NCI-H1436 (cell line): ENCODE measurements at places on chromosomes 12 and 14.
A peak's percentile ranks its signal among the peaks of the same experiment; 100 is the strongest.

DNA sequence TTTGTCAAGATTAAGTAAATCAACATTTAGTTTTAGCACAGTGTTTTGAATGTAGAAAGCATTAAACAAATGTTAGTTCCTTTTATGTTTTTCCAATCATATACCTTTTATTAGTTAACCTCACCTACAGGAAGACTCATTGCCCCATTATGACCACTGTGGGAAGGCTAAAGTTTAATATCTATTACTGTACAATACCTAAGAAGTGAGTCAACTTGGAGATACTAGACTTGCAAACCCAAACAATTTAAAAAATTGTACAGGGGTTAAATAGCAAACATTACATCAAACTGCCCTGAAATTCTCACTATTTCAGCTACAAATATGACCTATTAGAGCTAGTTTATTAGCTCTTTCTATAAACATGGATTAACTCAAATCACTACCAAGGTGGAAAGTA is 8.6 kb upstream of the G2E3 start:
- no peak for DNase-seq

GRCh38 chr12:86917121-86917520 is 660.9 kb upstream of the MGAT4C start:
- no peak for DNase-seq

DNA sequence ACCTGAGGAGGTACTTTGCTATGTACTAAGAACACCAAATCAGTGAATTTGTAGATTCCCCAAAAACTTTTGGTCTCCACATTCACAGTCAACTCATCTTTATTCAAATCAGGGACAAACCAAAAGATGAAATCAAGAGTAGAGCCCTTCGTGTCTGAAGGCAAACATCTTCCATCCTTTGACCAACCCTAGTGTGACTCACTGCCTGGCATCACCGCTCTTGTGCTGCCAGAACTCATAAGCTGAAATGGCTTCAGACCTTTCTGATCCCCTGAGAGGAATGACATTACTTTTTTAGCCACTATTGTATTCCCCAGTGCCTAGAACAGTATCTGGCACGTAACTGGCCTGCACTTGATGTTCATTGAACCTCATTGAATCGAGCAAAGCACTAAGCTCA is 50.1 kb downstream of the GOLGA5 start:
- no peak for DNase-seq

GRCh38 chr12:75822416-75822815 is 209.2 kb downstream of the PHLDA1 start:
- DNase-seq: no peak

- DNase-seq: no peak
Measured at GRCh38 chr14:95495538-95496025, 20.9 kb downstream of the SYNE3 start.

- DNase-seq: no peak
Measured at GRCh38 chr12:14928931-14929330, 9.4 kb downstream of the ERP27 start.

- no peak for DNase-seq
Measured at GRCh38 chr12:56998316-56998715, 8.0 kb downstream of the ZBTB39 start.

GRCh38 chr12:121294151-121294889 is 2.2 kb downstream of the CAMKK2 start:
- DNase-seq: no peak

GRCh38 chr14:67426161-67426560 is 14.2 kb upstream of the PLEK2 start:
- no peak for DNase-seq

DNA sequence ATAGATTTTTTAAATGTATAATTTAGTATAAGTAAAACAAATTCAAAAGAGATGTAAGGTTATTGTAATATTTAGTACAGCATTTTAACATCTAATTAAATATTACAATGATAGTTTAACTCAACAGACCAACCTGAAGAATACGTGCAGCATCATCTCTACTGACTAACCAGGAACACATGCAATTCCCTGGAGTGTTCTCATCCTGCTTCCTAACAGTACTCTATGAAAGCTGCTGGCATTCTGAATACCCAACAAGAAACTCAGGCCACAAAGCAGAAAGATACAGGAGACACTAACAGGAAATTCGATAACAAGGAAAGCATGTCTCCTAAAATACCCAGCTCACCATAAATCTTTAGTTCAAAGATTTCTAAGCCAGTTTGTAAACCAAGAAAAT is 58.3 kb downstream of the CEP83 start:
- no peak for DNase-seq

DNA sequence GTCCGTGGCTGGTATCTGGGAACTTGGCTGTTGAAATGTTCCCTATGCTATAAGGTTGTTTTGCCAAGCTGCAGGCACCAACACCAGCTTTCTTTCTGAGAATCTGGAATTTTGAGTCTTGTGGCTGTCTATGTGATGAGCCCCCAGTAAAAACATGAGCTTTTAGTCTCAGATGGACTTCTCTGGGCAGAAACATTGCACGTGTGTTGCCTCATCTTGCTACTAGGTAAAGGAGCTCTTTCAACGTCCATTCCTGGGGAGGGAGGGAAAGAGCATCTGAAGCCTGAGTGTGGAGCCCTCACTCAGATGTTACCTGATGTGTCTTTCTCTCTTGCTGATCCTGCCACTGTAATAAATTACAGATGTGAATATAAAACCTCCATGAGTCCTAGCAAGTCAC is 183.8 kb upstream of the LHX5 start:
- DNase-seq: no peak

DNA sequence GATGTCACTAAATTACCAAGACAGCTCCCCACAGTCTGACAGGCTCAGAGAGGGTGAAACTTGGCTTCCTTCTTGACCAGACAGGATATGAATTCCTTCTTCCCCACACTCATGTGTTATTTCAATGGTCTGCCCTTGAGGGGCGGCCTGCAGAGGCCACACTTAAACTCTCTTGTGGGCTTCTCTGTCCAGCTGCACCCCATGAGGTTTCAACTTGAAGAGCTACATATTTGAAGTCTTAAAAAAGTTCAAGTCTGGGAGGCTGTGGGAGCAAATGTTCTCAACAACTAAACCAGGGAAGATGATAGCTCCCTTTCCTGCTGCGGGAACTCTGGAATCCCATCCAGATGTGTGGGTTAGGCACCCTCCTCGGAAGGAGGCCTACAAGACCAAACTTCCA is 98.3 kb downstream of the TTC7B start:
- no peak for DNase-seq

- no peak for DNase-seq
Measured at GRCh38 chr14:61417141-61417540, 95.8 kb downstream of the PRKCH start.

- DNase-seq: no peak
Measured at GRCh38 chr14:73666583-73666982, 21.8 kb downstream of the DNAL1 start.

DNA sequence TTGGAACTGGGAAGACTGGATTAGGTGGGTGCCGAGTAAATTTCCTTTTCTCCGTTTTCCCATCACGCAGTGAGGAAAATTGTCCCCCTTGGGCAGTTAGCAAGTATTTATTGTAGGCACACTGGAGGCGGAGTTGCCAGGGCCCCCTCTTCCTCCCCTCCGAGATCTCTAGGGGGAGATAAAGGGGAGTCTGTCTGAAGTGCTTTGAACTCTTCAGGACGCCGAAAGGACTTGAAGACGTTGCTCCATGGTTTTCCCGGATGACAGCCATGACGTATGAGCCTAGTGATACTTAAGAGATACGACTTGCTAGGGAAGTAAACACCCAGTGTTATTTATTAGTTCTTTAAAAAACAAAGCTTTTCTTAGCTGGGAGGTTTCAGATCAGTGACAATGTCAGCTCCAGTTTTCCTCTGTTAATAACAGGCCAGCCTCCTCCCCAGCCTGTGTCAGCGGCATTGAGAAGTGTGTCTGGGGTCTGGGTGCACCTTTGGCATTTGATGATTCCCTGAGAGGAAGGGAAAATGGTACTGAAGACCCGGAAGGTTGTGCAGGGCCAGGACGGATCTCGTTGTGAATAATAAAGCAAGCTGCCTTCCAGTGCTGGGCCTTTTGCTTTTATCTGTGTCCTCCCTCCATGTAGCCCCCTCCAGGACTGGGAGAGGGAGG is 78.7 kb downstream of the TSPAN9 start:
- no peak for DNase-seq

DNA sequence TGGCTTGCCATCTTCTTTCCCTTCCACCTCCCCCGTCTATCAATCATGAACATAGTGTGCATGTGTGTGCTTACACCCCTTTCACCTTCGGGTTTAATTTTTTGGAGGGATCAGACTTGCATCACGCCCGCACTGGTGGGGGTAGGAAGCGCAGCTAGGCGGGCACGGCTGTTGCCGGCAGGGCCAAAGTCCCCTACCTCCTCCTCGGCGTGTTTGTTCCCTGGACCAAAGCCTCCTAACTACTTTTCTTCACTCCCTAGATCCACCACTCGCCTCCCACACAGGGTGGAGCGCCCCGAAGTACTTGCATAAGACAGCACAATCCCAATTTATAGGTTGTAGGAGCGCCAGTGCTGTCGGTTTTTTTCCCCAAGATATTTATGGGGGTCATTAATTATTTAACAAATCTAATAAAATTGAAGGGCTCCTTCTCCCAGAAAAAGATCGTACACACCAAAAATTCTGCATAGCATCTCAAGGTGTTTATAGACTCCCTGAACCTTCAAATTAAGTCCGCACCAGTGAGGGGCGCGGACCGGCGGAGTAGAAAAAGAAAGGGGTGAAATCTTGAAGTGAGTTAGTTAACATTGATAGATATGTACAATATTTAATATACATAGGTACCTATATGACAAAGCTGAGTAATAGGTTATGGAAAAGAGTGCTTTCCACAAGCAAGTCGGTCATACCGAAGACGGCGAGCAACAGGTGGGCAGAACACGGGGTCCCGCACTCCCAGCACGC is 717 bp downstream of the PKP2 start:
- no peak for DNase-seq

- no peak for DNase-seq
Measured at GRCh38 chr12:21434699-21435098, 2.8 kb upstream of the PYROXD1 start.

DNA sequence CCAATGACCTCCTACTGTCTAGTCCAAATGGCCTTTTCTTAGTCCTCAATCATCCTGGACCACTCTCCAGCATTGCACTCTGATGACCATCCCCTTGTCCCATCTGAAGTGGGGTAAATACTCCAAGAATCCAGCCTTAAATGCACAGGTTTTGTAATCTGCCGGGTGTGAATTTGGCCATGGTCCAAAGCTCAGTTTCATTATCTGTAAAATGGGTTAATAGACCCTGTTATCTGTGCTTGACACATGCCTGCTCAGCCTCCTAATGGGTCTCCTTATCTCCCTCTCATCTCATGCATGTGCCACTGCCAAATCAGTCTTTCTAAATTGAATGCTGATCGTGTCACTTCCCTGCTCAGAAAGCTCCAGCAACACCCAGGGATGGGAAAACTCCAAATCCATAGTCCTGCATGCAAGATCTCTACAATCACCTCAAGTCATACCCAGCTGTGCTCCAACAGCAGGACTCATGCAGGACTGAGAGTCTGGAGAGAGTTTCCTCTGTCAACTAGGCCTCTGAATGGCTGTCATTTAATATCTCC is 22.3 kb downstream of the LGR5 start:
- DNase-seq: no peak

DNA sequence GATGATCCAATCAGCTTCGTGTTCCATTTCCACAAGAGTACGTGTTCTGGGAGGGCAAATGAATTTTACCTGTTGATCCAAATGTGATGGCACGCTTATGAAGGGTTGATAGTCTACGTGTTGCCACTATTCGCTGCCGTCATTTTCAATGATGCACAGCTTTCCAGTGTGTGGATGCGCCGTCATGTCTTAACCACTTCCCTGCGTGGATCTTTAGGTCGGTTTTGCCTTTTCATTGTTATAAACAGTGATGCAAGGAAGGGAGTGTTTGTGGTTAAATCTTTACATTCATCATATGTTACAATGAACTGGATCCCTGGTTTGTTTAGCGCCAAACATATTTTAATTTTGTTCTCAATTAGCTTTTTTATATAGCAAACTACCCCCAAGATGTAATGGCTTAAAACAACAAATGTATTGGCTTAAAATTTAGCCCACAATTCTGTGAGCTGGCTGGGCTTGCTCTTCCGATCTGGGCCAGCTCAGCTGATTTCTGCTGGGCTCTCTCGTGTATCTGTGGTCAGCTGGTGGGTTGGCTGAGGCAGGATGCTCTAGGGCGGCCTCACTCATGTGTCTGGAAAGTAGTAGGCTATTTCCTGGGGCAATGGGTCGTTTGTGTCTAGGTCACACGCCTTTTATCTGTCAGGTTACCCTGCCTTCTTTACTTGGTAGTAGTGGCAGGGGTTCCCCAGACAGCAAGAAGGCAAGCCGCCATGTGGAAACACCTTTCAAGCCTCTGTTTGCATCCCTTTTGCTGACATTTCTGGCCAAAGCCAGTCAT is 176.7 kb downstream of the CRADD start:
- DNase-seq: no peak

DNA sequence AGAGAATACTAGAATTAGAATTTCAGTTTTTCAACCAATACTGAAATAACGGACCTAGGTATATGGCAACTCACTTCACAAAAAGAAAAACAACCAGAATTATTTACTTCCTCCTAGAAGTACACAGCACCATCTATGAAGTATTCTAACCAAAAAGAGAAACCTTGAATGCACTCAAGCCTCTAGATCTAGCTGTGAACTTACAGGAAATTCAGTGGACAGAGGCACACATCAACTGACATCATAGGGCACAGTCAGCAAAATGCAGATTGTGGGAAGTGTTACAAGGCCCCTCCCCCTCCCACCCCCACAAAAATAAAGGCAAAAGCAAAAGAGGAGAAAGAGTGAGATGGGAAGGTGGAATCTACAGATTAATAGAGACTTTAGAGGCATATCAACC is 102.4 kb downstream of the TMTC1 start:
- DNase-seq: no peak

- no peak for DNase-seq
Measured at GRCh38 chr14:100746326-100746725, 19.6 kb downstream of the DLK1 start.

DNA sequence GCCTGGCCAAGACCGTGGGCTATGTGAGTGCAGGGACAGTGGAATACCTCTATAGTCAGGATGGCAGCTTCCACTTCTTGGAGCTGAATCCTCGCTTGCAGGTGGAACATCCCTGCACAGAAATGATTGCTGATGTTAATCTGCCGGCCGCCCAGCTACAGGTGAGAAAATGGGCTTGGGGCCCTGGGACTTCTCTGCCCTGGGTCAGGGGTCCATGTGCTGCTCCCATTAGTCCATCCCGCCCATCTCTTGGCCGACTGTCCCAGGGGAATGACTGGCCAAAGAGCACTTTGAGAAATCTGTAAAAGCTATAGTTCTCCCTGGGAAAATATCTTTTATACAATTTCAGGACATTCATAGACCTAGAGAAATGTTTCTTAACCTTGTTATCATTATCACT is 63.5 kb downstream of the ACACB start:
- no peak for DNase-seq

- no peak for DNase-seq
Measured at GRCh38 chr12:109871668-109872314, 8.6 kb downstream of the GLTP start.

- no peak for DNase-seq
Measured at GRCh38 chr14:85583380-85583779, 53.4 kb downstream of the FLRT2 start.

- peak; percentile 64 for DNase-seq
Measured at GRCh38 chr12:70664465-70664881, 27.2 kb upstream of the PTPRB start.
